ENCODE measurements at places on chromosomes 2 and 18. TPM values are rescaled to one million over a fixed set of nuclear protein-coding genes. Genes with fewer than 3 reads are reported as not detected.

DNA sequence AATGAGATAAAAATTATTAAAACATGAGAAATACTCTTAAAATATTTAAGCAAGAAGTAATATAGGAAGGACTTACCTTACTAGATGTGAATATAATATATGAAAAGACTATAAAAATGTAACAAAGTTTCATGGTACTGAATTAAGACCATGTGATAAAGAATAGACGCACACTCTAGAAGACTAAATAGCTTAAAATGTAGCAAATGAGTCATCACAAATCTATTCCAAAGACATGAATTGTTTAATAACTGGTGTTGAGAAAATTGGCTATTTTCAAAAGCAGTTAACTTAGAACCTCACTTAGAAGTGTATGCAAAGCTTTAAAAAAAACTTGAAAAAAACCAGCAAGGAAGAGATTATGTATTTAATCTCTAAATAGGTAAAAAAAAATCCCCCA lies 64.1 kb downstream of the POLE4 start:
- no peak overlapping the region for H3K27ac ChIP-seq
- no peaks in the 10 kb centered on the region for H3K36me3 ChIP-seq
- no peak overlapping the region for H3K4me3 ChIP-seq
- no peaks in the 10 kb centered on the region for H3K27me3 ChIP-seq
- DNase-seq: no peak
- H3K4me1 ChIP-seq: peaks cover 4% of the 10 kb centered on the region

- H3K27me3 ChIP-seq: no peaks in the 10 kb centered on the region
- no peak overlapping the region for H3K27ac ChIP-seq
- H3K4me3 ChIP-seq: no peak overlapping the region
- H3K4me1 ChIP-seq: no peaks in the 10 kb centered on the region
These were observed 85.0 kb upstream of the TACR1 start for GRCh38 chr2:75284345-75284744.

DNA sequence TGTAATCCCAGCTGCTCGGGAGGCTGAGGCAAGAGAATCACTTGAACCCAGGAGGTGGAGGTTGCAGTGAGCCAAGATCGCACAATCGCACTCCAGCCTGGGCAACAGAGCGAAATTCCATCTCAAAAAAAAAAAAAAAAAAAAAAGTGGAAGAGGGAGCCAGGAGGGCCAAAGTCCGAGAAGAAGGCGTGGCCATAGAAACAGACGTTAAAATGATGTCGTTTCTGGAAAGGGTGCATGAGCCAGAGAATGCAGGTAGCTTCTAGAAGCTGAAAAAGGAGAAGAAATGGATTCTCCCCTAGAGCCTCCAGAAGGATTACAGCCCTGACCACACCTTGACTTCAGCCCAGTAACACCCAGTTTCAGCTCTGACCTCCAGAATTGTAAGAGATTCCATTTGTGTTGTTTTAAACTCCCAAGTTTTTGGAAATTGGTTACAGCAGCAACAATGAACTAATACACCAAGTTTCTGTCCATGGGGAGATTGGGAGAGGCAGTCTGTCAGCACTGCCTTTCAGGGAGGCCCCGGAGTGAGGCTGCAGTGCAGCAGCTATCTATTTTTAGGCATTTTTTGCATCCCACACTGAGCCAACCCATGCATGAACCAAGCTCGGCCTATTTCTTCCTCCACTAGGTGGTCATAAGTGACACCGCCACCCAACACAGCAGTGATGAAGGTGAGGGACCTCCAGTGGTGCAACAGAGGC lies 14.2 kb upstream of the TRAF3IP1 start:
- no peak overlapping the region for H3K27ac ChIP-seq
- no peak overlapping the region for H3K4me3 ChIP-seq
- DNase-seq: no peak

DNA sequence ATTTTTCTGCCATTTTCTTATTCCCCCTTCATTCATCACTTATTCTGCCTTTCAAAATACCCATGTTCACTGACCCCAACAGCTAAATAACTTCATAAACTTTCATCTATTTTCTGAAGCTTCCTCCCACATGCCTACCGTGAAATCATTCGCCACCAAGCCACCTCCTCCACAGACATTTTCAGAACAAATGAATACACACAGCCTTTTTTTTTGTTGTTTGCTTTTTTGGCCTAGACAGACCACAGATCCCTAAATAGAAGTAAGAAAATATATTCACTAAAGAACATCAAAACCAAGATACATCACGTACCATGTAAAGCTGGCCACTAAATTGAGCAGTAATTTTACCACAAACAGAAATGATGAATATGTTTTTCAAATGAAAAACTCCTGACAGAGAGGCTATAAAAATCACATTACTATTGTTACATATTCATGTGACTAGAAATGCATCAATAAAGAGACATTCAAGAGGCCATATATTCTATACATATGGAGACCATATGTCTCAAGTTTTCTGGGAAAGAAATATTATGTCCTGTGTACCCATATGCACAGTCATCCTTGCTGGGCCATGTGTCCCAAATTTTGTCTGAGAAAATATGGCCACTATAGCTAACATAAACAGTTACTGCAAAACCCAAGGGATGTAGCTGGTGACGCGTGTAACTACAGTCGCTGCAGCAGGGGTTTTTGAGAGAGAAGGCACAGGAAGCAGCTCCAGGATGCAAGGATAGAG lies 200.3 kb downstream of the FBXO15 start:
- H3K36me3 ChIP-seq: no peaks in the 10 kb centered on the region
- H3K4me1 ChIP-seq: no peaks in the 10 kb centered on the region
- DNase-seq: no peak
- H3K27ac ChIP-seq: no peak overlapping the region
- no peak overlapping the region for H3K4me3 ChIP-seq

- H3K27me3 ChIP-seq: no peaks in the 10 kb centered on the region
- H3K27ac ChIP-seq: no peak overlapping the region
- no peaks in the 10 kb centered on the region for H3K4me1 ChIP-seq
- DNase-seq: peak; percentile 32
- peaks cover 3% of the 10 kb centered on the region for H3K36me3 ChIP-seq
- no peak overlapping the region for H3K4me3 ChIP-seq
These were observed 50.1 kb upstream of the ITM2C start for GRCh38 chr2:230814616-230815015.

DNA sequence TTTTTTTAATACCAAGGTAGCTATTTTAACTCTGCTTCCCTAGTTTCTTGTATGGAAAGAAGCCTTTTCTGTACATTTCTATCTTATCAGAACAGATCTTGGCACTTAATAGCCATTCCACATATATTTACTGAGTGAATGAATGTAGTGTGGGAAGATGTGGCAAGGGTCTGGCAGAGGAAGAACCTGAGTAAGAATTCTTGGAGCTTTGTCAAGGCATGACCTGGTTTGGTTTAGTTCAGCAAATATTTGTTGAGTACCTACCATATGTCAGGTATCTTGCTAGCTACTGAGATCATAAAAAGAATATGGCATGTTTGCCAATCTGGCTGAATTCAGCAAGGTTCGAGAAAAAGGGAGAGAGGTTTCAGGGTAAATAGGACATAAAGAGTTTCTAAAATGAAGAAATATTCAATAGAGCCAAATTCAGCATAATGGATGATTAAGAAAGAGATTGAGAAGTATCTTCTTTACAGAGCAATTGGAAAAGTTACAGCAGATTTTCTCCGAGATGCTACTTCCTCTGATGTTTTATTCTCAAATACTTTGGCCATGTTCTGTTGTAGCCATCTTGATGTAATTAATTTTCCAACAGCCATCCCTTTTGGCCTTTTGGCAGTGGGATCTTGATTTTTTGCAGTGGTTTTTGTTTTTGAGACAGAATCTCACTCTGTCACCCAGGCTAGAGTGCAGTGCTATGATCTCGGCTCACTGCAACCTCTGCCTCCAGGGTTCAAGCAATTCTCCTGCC lies 21.7 kb upstream of the MEP1B start:
- H3K27ac ChIP-seq: no peak overlapping the region
- no peaks in the 10 kb centered on the region for H3K4me1 ChIP-seq
- no peaks in the 10 kb centered on the region for H3K36me3 ChIP-seq

GRCh38 chr2:165239230-165239629 lies at the start of gene SCN2A:
SCN2A (plus strand) TSS chr2:165239414; CDS start chr2:165295824, 56,410 bp downstream.
- no peak within 1 kb of the TSS for H3K27ac ChIP-seq
- H3K4me3 ChIP-seq: no peak within 1 kb of the TSS
- DNase-seq: peak; percentile 70
- no peaks in the 10 kb centered on the region for H3K36me3 ChIP-seq
- no peaks in the 10 kb centered on the region for H3K4me1 ChIP-seq

Gene UGT1A3
- total RNA-seq: not detected

DNA sequence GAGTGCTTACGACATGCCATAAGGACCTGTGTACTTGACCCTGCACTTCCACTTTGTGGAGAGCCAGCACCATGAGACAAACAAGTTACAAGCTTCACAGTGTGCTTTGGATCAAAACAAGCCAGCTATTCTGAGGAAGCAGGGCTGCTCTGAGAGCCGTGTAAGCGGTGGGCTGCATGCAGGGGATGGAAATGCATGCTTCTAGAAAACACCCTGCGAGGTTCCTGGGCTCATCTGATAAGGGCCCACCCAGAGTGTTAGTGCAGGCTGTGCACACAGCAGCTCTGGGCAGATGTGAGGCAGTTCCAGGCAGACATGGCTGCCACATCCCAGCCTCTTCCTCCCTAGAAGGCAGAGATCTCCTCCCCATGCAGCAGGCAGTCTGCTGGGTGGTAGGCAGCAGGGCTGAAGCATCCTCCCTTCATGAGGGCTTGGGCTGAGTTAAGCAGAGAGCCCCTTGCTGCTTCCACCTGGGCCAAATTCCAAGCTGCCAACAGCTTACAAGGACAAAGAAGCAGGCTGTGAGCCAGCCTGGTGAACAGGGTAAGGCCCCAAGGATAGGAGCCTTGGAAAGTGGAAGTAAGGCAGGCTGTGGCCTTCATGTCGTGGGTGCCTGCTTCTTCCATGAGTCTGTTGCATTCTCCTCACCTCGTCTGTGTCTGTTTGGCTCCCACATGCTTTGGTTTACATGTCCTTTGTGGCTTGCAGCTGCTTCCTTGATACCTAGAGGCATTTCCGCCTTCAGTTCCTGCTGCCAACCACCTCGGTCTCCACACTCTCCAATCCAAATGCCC lies 7.7 kb downstream of the PSD4 start:
- no peak for DNase-seq
- H3K27me3 ChIP-seq: no peaks in the 10 kb centered on the region
- peaks cover 15% of the 10 kb centered on the region for H3K4me1 ChIP-seq
- no peak overlapping the region for H3K4me3 ChIP-seq
- no peak overlapping the region for H3K27ac ChIP-seq

GRCh38 chr2:191302459-191303139 lies 57.4 kb downstream of the MYO1B start:
- DNase-seq: no peak
- no peaks in the 10 kb centered on the region for H3K36me3 ChIP-seq
- H3K27me3 ChIP-seq: no peaks in the 10 kb centered on the region
- H3K4me3 ChIP-seq: no peak overlapping the region

Gene SLC23A3
- 1.4 TPM for total RNA-seq

- H3K27me3 ChIP-seq: no peaks in the 10 kb centered on the region
- DNase-seq: peak; percentile 66
- no peak overlapping the region for H3K27ac ChIP-seq
- no peaks in the 10 kb centered on the region for H3K4me1 ChIP-seq
- no peaks in the 10 kb centered on the region for H3K36me3 ChIP-seq
These were observed 887.9 kb downstream of the NRXN1 start for GRCh38 chr2:50143822-50144575.

Gene PLCL1
- total RNA-seq: 2.2 TPM

- H3K27ac ChIP-seq: no peak overlapping the region
- no peaks in the 10 kb centered on the region for H3K36me3 ChIP-seq
- H3K27me3 ChIP-seq: no peaks in the 10 kb centered on the region
- H3K4me1 ChIP-seq: no peaks in the 10 kb centered on the region
- H3K4me3 ChIP-seq: no peak overlapping the region
These were observed 226.3 kb upstream of the HDAC4 start for GRCh38 chr2:239626961-239627592.

Gene CYTIP
- total RNA-seq: 3.7 TPM

DNA sequence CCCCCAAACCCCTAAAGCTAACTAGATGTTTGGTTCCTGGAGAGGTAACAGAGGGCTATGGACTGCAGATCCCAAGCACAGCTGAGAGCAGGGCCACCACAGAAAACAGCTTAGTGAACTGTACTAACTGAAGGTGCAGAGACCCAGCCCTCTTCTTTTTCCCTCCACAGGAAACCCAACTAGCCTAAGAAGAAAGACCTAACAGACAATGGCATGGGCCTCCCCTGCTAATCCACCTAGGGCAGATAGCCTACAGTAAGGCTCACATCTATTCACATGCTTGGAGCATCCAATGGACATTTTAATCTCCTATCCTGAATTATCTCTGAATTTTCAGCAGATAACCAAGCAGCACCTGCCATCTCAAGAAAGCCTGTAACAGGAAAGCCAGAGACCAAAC lies 8.8 kb upstream of the FECH start:
- no peaks in the 10 kb centered on the region for H3K36me3 ChIP-seq
- no peak for DNase-seq
- H3K4me1 ChIP-seq: no peaks in the 10 kb centered on the region
- no peak overlapping the region for H3K4me3 ChIP-seq
- no peak overlapping the region for H3K27ac ChIP-seq

- no peaks in the 10 kb centered on the region for H3K27me3 ChIP-seq
- H3K27ac ChIP-seq: peak overlapping the region; percentile 33
- no peaks in the 10 kb centered on the region for H3K4me1 ChIP-seq
- no peak for DNase-seq
These were observed 61.7 kb upstream of the NCK2 start for GRCh38 chr2:105683011-105683492.

DNA sequence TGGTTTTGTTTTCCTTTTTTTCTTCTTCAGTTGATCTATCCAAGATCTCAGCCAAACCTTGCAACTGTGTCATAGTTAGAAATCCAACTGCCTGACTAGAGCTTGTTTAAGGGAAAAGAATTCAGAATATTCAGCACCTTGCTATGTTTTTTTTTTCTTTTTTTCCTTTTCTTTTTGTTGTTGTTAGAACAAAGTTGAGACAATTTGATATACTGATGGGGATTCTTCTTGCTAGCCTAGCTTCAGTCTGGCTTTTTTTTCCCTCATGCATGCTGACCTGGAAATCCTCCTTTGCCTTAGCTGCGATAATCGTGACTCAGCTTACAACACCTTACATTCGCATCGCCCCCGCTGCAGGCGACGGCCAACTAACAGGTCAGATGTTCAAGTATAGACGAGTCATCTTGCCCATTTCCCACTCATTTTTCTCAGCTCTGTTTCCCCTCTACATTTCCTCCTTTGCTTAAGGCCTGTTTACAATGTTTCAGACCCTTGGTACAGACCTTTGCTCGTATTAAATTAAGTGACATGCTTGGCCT lies 487.2 kb upstream of the RAB12 start:
- peak; percentile 18 for DNase-seq
- H3K4me1 ChIP-seq: no peaks in the 10 kb centered on the region
- no peaks in the 10 kb centered on the region for H3K27me3 ChIP-seq
- no peaks in the 10 kb centered on the region for H3K36me3 ChIP-seq
- no peak overlapping the region for H3K27ac ChIP-seq

- DNase-seq: peak; percentile 20
- H3K4me3 ChIP-seq: no peak overlapping the region
- no peaks in the 10 kb centered on the region for H3K4me1 ChIP-seq
- no peak overlapping the region for H3K27ac ChIP-seq
- H3K27me3 ChIP-seq: peaks cover 27% of the 10 kb centered on the region
These were observed 129.7 kb upstream of the CAPN13 start for GRCh38 chr2:30936977-30937376.

GRCh38 chr18:48887905-48888772 lies 62.6 kb downstream of the SMAD7 start:
- no peaks in the 10 kb centered on the region for H3K27me3 ChIP-seq
- H3K27ac ChIP-seq: no peak overlapping the region
- H3K4me1 ChIP-seq: peaks cover 28% of the 10 kb centered on the region
- H3K4me3 ChIP-seq: no peak overlapping the region
